ENCODE measurements at places on chromosomes 13 and 19. TPM values are rescaled to one million over a fixed set of nuclear protein-coding genes. Genes with fewer than 3 reads are reported as not detected.

GRCh38 chr19:42216653-42217519 lies 591 bp downstream of the DEDD2 start:
- peak overlapping the region; percentile 96 for H3K27ac ChIP-seq
- H3K4me1 ChIP-seq, result peaks cover 9% of the 10 kb centered on the region
- H3K36me3 ChIP-seq, result peaks cover 17% of the 10 kb centered on the region
- H3K27me3 ChIP-seq, result no peaks in the 10 kb centered on the region

GRCh38 chr19:34220472-34221063 lies 33.8 kb upstream of the GARRE1 start:
- no peaks in the 10 kb centered on the region for H3K27me3 ChIP-seq
- peak; percentile 83 for DNase-seq
- peaks cover 46% of the 10 kb centered on the region for H3K36me3 ChIP-seq
- H3K27ac ChIP-seq, result no peak overlapping the region

- no peaks in the 10 kb centered on the region for H3K27me3 ChIP-seq
- DNase-seq, result no peak
- no peak overlapping the region for H3K4me3 ChIP-seq
These were observed 11.9 kb downstream of the TMEM255B start for GRCh38 chr13:113770937-113771336.

- H3K4me1 ChIP-seq, result no peaks in the 10 kb centered on the region
- no peak for DNase-seq
- no peaks in the 10 kb centered on the region for H3K27me3 ChIP-seq
- H3K27ac ChIP-seq, result no peak overlapping the region
- no peak overlapping the region for H3K4me3 ChIP-seq
These were observed 13.8 kb downstream of the YJU2 start for GRCh38 chr19:4260613-4261191.

DNA sequence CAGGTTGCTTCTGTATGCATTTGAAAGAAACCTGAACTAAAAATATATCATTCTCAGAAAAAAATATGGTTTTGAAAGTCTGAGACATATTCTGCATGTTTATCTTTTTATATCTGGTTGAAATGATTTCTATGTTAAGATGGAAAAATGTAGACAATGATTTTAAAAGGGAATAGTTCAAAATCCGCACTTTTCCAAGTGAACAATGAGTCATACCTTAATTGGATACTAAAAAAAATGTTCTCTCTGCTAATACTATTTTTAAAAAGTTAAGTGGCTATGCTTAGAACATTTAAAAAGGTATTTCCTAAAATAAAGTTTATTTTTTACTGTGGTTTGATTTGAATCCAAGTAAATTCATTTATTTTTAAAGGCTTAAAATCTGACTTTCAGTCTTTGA lies 801.4 kb downstream of the SLITRK6 start:
- H3K4me1 ChIP-seq, result no peaks in the 10 kb centered on the region
- no peak overlapping the region for H3K4me3 ChIP-seq
- no peaks in the 10 kb centered on the region for H3K27me3 ChIP-seq
- H3K36me3 ChIP-seq, result no peaks in the 10 kb centered on the region
- no peak for DNase-seq

The KCNN1 gene
- 29.8 TPM for total RNA-seq

All from GM23338 (cell line).